Stimulated activated CD4-positive, alpha-beta T cell treated with anti-CD3 and anti-CD28 coated beads, TNF-alpha, amount 100 ng/mL, for 1 hour (primary cell): ENCODE measurements at places on chromosomes 7 and 10.

DNA sequence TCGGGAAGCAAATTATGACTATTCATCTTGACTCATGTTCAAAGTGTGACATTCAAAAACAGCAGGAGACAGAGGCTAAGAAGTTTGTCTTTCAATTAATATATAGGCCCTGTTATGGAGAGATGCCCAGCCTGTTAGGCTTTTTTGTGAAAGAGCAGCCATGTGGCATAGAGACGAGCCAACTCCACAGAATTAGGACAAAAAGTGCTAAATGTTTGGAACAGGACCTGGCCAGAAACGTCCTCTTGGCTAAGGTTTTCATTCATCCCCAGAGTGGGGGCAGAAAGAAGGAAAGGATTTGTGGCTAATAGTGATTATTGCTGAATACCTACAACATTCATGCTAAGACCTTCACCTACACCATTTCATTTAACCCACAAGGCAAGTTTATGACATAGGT lies 324.7 kb upstream of the NPVF start:
- DNase-seq = no peak

GRCh38 chr10:6928586-6928985 lies 348.5 kb upstream of the PRKCQ start:
- no peak for DNase-seq

- DNase-seq = no peak
These were observed 149.6 kb upstream of the SEMA3E start for GRCh38 chr7:83798489-83798888.

DNA sequence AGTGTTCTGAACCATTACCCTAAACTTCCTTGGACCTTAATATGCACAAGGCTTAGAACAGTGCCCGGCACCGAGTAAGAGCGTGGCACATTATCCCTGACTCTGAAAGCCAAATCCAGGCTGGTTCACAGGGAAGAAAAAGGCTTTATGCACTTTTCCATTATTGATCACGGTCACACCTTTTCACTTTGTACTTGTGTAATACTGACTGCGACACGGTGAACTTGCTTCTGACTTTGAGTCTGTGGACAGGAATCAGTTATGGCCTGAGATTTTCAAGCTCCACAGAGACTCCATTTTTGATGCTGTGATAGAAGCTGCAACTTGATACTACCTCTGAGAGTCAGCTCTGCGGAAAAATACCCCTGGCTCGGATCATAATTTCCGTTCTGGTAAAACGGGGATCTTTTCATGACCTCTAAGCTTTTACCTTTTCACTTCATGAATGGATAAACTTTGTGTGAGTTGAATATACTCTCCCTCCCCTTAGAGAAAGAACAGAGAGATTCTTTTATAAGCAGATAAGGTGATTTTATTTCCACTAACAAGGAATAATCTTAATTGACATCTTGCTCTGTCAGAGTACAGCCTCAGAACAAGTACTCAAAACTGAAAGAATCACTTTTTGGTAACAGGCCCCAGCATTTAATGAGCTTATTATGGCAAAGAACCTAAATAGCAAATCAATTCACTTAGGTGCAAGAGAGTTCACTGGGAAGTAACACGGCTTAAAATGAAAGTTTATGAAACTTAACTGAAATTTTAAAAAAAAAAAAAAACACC lies 88.8 kb downstream of the ELMO1 start:
- DNase-seq = no peak

GRCh38 chr10:71685554-71686232 lies 33.9 kb downstream of the C10orf105 start:
- DNase-seq = no peak

- DNase-seq = no peak
These were observed 29.1 kb downstream of the ALOX5 start for GRCh38 chr10:45403151-45403550.

DNA sequence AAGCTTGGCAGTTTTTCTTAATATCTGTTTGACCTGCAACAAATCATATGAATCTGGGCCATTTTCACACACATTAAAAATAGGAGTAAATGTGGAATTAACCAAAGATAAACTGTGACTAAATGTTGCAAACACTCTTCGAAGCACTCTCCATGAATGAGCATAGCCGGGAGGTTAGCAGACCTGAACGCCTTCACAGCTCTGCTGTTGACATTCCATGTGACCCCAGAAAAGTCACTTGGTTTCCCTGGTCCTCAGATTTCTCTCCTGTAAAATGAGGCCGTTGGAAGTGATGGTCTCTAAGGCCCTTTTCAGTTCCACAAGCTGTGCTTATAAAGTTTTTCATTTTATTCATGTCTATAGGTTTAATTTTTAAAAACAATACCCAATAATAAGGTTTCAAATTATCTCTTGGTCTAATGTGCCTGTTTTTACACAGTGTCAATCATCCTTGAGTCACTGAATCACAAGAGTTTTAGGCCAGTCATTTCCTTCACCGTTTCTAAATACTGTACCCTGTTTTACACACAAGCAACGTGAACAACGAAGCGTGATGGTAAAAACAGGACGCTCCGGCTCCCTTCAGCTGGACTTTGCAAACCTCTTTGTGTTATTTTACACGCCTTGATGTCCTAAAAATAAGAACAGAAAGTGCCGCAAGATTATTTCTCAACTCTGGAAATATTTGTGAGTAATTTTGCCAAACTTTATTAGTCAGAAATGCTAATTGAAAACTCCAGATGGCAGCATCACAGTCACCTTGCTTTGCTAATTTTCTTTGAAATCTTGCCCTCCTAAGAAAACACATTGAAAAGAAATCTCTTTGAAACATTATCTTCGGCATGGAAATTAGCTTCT lies 38.6 kb upstream of the MET start:
- DNase-seq = no peak
